ENCODE measurements at places on chromosomes 11 and 22.

- DNase-seq, result no peak
Measured at GRCh38 chr11:767238-767637, 10.0 kb downstream of the GATD1 start.

DNA sequence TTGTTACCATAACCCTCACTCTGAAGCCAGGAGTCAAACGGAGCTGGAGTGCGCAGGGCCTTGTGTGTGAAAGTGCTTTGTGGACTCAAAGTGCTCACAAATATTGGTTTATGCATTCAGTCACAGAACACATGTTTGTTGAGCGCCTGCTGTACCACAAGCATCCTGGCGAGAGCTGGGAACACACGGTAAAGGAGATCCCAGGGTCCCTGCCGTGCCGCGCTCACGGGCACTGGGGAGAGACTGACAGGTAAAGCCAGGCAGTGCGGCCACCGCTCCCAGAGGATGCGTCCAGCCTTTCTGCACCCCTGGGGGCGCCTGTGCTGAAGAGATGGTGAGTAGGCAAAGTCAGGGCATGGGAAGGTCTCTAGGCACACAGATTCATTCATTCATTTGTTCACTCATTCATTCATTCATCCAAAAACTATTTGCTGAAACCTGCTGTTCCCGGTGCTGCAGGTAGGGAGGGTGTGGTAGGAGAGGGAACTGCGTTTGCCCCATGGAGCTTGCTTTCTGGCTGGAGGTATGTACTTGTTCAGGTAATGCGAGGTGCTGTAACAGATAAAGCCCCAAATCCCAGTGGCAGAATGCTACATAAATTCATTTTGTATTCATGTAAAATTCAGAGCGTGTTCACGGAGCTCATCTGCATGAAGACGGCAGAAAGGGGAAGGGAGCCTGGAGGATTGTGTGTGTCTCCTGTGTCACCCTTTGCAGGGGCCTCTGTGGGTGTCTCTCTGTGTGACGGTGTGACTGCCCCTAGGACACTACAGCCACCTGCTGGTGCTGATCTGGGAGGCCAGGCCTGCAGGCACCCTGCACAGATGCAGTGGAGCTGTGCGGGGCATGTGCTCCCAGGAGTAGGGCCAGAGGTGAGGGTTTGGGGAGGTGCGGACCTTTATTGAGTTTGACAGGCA lies 167.0 kb upstream of the B3GAT1 start:
- DNase-seq, result no peak

DNA sequence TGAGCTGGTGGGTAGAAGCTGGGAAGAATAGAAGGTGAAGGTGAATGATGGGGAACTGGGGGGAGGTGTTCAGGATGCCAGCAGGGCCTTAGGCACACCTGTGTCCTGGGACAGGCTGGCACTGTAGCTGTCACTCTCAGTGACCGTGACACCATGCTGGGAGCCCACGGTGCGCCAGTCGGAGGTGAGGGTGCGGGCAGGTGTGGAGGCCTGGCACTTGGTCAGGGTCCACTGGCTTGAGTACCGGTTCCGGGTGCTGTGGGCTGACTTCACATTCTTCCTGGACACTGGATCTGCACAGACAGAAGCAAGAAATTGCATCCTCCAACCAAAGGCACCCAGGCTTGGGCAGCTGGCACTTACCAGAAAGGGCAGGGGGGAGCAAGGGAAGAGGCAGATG lies 103.8 kb downstream of the CEP164 start:
- DNase-seq, result no peak

DNA sequence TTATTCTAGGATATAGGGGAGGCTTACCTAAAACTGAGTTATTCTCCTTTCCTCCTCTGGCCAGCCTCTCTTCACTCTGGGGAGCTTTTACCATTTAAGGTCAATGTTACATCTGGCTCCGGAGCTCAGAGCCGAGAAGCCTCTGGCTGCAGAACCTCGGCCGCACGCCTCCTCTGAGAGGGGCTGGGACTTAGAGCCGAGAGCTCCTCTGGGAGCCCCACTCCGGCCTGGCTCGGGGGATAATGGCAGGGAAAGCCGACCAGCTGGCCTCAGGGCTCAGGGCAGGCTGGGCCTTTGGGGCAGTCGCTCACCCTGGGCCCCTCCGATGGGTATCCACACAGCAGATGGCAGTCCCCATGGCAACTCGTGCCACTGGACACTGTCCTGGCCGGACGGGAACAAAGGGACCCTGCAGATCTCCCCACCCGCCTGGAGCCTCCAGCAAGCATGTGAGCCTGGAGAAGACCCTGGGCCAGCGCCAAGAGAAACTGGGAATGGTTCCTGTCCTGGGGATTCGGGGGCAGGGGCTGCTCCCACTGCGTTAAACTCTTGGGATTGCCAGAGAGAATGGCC lies at the start of gene IRAG1:
Gene IRAG1 (minus strand): TSS at position 247 of the 573 bp plus-strand sequence. CDS start 153 bp downstream, at position 94.
- no peak for DNase-seq

GRCh38 chr11:15770798-15771414 lies 585.4 kb downstream of the SOX6 start:
- peak; percentile 67 for DNase-seq

- no peak for DNase-seq
Measured at GRCh38 chr11:75493626-75494025, 32.1 kb downstream of the GDPD5 start.
